Fibroblast of skin of right biceps (primary cell): ENCODE measurements at places on chromosomes 11 and 22.

- peak; percentile 77 for DNase-seq
Measured at GRCh38 chr22:28560046-28560742, 119.4 kb downstream of the TTC28 start.

DNA sequence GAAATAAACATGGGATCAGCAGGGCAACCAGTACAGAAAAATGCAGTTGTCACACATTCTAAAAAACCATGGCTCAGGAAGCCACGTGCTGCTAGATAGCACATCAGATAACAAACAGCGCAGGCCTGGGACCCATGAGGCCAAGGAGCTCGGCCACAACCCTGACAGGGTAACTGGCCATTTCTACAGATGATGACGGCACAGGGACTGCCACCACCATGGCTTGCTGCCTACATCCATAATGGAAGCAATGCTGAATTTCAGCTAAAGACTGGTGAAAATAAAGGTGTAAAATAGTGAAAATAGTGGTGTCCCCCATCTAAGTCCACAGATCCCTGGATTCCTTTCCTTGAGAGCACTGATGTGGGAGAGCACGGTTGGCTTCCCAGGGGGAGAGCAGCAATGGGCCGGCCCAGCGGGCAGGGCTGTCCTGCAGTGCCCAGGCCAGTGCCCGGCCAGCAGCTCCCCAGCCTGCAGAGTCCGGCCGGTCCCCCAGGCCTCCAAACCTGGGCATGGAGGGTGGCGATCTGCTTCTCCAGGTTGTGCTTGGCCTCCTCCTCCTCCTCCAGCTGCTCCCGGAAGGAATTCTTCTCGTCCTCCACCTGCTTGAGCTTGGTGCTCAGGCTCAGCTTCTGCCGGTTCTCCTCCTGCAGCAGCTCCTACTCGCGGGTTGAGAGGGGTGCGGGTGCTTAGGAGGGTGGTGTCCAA is 40.0 kb downstream of the APOL1 start:
- no peak for DNase-seq

DNA sequence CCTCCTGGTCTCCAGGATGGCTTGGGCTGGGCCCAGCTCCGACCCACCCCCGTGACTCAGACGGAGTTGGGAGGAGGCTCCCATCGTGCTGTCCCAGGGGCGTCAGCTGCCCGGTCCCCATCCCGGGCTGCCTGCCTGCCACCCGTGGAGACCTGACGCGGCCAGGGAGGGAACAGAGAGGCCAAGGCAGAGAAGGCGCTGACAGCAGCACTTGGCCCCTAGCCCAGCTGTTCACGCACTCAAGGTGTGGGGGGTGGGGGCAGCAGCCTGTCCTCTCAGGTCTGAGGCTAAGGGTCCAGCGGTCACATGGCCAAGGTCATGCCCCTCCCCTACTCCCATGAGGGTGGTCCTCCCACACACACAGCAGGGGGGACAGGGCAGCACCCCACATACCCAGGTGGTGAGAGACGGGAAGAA is 48.6 kb downstream of the ELFN2 start:
- DNase-seq: peak; percentile 9

DNA sequence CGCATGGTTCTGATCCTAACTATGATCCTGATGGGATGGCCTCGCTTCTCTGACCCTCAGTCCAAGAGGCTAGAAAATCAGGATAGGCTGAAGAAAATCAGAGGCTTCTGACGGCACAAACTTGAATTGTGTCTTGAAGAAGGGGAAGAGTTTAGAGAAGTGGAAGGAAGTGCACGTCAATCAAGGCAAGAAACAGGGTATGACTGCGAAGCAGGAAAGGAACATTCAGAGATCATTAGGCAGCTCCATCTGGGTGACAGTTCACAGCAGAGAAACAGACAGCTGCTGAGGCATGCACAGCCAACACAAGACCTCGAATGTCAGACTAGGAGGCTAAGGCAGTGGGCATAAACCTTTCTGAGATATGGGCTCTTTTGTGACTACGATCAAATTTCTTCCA is 29.3 kb downstream of the CLPB start:
- no peak for DNase-seq

DNA sequence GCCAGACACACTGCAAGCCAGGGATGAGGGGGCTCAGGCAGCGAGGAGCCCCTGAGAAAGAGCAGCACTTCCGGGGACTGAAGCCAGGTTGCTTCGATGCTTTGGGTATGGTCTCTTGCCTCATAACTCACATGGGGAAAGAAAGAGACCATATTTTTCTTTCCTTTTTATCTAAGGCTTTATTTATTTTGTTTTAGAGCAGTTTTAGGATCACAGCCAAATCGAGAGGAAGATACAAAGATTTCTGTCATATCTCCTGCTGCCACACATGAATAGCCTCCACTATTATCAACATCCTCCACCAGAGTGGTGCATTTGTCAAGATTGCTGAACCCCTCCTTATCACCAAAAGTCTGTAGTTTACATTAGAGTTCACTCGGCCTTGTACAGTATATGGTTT is 24.3 kb upstream of the ADSL start:
- DNase-seq: no peak
